ENCODE measurements at places on chromosomes 1 and 21.
A peak's percentile ranks its signal among the peaks of the same experiment; 100 is the strongest.

DNA sequence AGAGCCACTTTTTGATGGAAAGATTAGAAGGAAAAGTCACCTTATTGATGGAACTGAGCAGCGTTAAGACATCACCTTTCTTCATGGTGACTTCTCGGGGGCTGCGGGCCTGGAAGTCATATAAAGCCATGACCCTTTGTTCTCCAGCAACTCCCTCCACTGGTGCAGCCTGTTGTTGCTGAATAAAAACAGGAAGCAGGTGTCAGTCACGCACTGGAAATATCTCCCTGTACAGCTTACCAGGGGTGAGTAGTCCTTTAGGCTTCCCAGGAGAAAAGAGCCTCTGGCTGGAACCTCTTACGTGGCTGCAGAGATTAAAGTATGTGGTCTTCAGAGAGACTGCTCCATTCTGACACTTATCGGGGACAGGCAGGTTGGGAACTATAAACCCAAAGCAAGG is 31.9 kb downstream of the SPTA1 start:
- DNase-seq, result no peak

GRCh38 chr1:166960858-166961474 is 14.4 kb downstream of the ILDR2 start:
- no peak for DNase-seq

- no peak for DNase-seq
Measured at GRCh38 chr1:58754073-58754613, 29.7 kb downstream of the JUN start.

DNA sequence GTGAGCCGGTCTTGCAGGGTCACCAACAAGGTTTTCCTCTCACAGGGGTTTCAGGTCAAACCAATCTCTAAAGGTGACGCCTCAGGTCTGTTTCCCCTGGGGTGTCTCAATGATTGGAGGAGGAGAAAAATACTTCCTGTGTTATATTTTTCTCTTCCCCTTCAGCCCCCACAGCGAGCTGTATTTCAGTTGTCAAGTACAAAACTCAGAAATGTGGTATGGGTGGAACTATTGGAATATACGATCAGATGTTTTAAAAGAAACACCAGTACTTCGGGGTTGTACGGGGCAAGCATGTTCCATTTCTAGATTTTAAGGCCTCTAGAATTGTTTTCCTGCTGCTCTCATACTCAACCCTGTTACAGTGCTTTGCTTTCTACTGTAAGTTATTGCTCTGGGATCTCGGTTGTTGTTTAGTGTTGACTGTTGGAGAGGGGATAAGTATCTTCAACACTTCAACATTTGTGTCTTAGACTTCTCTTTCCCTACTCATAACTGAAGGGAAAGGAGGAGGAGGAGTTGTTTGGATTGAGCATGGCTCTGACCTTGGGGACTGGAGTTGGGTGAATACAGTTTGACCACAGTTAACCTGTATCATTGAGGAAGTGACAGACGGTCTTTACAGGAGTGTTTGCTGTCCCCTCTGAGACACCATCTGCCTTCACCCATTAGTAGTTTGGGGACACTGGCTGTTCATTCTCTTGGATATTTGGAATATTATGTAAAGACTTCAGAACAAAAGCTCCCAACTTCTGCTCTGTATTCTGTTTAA is 2.0 kb downstream of the MAPKAPK2 start:
- DNase-seq, result no peak

GRCh38 chr1:179155615-179156014 is 73.7 kb downstream of the TOR3A start:
- no peak for DNase-seq

- DNase-seq, result no peak
Measured at GRCh38 chr1:38083541-38083940, 36.9 kb upstream of the POU3F1 start.

DNA sequence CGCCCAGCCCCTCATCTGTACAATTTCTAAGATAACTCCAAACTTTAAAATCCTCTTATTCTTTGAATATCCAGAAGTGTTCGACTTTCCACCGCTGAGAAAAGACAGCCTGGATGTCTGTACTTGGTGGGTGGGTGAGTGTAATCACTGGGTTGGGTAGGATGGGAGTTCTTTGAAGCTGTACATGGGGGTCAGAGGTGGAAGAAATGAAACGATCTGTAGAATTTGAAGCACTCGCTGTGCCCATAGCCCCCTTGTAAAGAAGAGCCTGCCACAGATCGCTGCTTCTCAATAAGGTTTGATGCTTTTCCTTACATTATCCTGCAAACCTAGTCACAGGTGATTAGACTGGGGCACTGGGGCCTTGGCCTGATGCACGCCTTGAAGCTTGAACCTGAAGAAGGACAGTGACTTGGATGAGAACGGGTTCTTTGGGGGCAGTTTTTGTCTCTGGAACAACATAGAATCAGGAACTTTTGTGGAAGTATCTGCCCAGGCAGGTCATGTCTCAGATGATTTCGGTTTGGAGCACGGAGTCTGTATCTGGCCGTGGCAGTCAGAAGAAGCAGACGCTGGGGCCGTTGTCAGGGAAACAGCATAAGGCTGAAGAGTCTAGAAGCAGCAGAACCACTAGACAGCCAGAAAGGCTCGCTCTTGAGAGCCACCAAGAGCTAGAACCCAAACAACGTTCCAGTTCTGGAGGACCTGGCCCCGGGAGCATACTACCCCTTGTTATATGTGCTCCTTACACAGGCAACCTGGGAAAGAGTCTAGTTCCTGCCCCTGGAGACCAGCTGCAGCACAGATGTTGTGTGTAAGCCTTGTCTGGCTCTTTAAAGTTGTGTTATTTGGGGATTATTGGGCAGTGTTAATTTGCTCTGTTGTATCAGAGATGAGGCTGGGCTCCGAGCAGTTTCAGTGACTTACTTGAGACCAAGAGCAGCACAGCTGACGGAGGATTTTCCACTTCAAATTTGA is 45.1 kb upstream of the SCCPDH start:
- DNase-seq, result no peak

DNA sequence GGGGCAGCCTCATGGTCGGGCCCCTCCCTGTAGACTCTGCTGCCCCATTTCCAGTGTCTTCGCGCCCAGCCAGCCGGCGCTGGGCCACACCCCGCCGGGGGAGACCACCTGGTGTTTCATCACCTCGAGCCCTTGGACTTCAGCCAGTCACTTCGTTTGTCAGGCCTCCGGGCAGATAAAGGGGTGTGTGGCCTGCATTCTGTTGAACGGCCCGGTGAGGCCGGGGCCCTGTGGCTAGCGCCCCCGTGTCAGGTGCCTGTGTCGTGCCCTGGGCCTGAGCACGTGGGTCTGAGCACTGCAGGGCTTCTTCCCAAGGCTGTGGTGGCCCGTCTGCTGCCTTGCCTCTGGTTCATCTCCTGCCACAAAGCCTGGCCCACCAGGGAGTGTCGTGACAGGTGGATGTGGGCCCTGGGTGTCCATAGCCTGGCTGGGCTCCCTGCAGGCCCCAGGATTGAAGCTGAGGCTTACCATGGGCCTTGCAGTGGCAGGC is 65.2 kb upstream of the DIP2A start:
- DNase-seq, result no peak

DNA sequence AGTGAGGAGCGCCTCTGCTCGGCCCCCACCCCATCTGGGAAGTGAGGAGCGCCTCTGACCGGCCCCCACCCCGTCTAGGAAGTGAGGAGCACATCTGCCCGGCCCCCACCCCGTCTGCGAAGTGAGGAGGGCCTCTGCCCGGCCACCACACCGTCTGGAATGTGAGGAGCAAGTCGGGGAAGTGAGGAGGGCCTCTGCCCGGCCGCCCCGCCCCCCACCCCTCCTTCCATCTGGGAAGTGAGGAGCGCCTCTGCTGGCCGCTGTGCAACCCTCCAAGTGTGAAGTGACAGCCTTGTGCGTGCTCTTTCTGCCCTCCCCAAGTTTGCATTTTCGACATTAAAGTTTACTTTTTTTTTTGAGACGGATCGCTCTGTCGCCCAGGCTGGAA is 5.1 kb upstream of the ZZZ3 start:
- DNase-seq, result no peak

DNA sequence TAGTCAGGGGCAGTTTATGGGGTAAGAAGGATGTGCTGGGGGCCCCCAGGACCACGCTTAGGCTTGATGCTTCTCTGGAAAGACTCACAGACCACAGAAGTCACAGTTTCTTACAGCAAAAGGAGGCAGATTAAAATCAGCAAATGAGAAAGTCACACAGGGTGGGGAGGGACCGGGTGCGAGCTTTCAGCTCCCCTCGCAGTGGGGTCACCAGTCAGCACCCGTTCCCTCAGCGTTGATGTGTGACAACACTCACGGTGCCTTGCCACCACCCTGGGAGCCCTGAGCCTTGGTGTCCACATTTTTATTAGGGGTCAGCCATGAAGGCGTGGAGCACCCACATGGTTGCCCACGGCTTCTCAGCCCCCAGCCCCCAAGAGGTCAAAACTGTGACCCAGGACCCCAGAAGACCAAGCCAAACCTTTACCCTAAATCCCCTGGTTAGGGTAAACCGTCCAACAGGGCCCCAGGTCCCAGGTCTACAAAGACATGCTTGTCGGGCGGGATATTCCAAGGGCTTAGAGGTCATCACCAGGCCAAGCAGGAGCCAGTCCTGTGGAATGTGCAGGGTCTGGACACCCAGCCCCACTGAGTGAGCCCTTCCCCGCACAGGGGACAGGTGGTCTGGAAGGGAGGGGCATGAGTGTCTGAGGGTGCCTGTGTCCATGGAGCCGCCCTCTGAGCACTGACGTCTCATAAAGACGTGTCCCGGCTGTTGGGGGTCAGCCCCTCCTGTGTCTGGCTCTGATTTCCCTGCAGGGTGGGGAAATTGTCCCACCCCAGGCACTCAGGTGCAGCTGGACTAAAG is 64.5 kb upstream of the ABCG1 start:
- DNase-seq, result no peak

GRCh38 chr1:161071886-161072371 is 2.2 kb upstream of the ARHGAP30 start:
- DNase-seq, result peak; percentile 28

DNA sequence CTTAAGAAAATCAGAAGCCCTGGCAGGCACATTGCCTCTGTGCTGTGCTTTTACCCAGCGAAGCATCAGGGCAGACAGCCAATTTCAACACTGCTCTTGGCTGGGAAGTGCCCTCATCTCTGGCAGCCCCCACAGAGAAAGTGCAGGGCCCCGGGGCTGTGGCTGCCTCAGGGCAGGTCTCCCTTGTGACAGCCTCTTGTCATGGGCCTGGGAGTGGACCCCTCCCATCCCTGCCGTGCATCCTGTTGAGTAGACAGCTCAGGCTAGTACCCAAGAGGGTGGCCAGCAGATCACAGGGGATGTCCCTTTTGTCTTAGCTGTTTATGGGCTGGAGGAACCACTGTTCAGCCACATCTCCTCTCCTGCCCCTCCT is 23.3 kb downstream of the TTC34 start:
- no peak for DNase-seq

DNA sequence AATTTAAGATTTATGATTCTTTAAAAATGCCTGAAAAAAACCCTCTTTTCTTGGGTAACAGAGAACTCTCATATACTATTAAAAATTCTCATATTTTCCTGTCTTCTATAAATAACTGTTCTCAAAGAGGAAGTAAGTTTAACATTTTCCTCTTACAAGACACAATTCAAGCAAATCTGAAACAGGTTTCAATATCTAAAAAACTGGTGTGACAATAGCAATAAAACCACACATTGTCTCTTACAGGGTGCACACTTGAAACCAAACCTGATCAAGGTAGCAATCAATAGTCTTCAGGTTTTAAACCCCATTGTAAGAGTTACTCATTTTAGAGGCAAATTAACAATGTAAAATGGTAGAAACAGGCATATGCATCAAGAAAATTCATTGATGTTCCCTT is 28.0 kb downstream of the FUBP1 start:
- DNase-seq, result no peak
